ENCODE measurements at places on chromosomes 3 and 15. TPM values are rescaled to one million over a fixed set of nuclear protein-coding genes. Genes with fewer than 3 reads are reported as not detected.

Gene GPR62
- not detected for total RNA-seq

Gene SEMA5B
- not detected for total RNA-seq

Gene EMC7
- 58.6 TPM for total RNA-seq

Gene MRAS
- 59.3 TPM for total RNA-seq

Gene GHSR
- not detected for total RNA-seq

Gene SORD
- 34.2 TPM for total RNA-seq

Gene NR1I2
- not detected for total RNA-seq

Gene B3GALNT1
- total RNA-seq, result 8.2 TPM

Gene MLH1
- total RNA-seq, result 46.7 TPM

GRCh38 chr15:73927003-73927475 lies 777 bp downstream of the LOXL1 start:
- no peaks in the 10 kb centered on the region for H3K27me3 ChIP-seq
- DNase-seq, result no peak
- H3K27ac ChIP-seq, result peak overlapping the region; percentile 93
- H3K4me1 ChIP-seq, result peaks cover 62% of the 10 kb centered on the region
- peaks cover 4% of the 10 kb centered on the region for H3K36me3 ChIP-seq

GRCh38 chr3:15683253-15683652 lies 81.7 kb downstream of the BTD start:
- H3K4me1 ChIP-seq, result no peaks in the 10 kb centered on the region
- no peak overlapping the region for H3K27ac ChIP-seq
- no peaks in the 10 kb centered on the region for H3K27me3 ChIP-seq
- H3K36me3 ChIP-seq, result peaks cover 36% of the 10 kb centered on the region
- DNase-seq, result no peak

DNA sequence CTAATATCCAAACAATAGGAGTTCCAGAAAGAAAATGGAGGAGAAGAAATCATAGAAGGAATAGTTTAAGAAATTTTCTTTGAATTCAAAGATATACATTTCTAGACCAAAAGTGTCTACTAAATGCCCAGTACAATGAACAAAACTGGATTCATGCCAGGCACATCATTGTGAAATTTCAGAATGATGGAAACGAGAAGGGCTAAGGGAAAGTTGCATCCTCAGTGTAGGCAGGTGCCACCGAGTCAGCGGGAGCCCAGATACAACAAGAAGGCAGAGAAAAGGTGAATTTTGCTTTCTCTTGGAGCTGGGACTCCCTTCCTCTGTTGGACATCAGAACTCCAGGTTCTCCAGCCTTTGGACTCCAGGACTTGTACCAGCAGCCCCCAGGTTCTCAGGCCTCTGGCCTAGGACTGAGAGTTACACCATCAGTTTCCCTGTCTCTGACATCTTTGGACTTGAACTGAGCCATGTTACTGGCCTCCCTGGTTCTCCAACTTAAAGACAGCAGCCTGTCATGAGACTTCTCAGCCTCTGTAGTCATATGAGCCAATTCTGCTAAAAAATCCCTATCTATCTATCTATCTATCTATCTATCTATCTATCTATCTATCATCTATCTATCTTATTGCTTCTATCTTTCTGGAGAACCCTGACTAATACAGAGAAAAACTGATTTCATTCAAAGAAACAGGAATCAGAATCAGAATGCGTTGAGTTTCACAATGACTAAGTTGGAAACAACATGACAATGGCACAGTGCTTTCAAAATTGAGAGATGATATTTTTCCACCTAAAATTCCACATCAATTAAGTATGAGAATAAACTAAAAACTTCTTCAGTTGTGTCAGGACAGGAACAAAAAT lies 207.7 kb downstream of the FAM43A start:
- H3K27ac ChIP-seq, result no peak overlapping the region
- H3K4me3 ChIP-seq, result no peak overlapping the region
- no peak for DNase-seq
- H3K4me1 ChIP-seq, result no peaks in the 10 kb centered on the region
- H3K36me3 ChIP-seq, result no peaks in the 10 kb centered on the region
- peaks cover 9% of the 10 kb centered on the region for H3K27me3 ChIP-seq

GRCh38 chr3:197782230-197782629 lies 8.8 kb upstream of the LRCH3 start:
- no peak for DNase-seq
- H3K27me3 ChIP-seq, result no peaks in the 10 kb centered on the region

DNA sequence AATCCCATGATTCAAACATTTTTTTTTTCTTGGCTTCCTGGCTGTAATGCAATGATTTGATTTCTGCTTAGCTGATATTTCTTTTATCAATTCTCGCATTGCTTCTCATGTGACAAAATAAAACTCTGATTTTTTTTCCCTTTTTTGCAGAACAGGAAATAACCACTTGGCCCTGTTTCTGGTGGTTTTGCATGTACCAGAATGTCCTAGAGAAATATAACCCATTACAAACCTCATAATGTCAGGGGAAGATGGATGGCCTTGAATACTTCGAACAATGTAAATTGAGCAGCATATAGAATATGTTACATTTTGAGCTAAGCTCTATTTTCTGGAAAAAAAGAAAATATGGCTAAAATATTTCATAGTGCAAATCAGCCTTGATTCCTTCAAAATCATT lies 275.6 kb downstream of the RAP2B start:
- H3K4me1 ChIP-seq, result no peaks in the 10 kb centered on the region
- H3K36me3 ChIP-seq, result no peaks in the 10 kb centered on the region
- no peak overlapping the region for H3K27ac ChIP-seq
- H3K4me3 ChIP-seq, result no peak overlapping the region

DNA sequence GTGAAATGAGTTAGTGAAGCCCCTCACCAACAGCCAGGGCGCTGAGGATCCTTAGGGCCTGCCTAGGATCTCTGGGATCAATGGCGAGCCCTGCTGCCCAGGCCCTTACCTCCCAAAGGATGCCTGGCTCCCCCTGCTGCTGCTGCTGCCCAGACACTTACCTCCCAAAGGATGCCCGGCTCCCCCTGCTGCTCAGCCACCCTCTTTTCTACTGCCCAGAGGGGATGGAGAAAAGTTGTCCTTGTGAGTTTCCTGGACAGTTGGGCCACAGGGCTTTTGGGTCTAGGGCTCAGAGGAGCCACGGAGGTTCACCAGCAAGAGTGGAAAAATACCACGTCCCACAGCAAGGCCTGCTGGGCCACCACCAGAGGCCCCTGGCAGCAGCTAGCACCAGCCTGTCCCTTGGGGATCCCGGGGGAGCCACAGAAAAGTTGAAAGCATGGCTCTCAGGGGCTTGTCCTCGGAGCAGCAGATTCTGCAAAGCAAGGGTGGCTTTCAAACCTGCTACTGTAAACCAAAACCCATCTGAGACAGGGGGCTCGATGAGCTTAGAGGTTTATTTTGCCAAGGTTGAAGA lies 59.4 kb downstream of the SLC6A6 start:
- H3K27ac ChIP-seq, result peak overlapping the region; percentile 21
- H3K4me3 ChIP-seq, result no peak overlapping the region
- H3K36me3 ChIP-seq, result peaks cover 46% of the 10 kb centered on the region
- H3K4me1 ChIP-seq, result peaks cover 11% of the 10 kb centered on the region

DNA sequence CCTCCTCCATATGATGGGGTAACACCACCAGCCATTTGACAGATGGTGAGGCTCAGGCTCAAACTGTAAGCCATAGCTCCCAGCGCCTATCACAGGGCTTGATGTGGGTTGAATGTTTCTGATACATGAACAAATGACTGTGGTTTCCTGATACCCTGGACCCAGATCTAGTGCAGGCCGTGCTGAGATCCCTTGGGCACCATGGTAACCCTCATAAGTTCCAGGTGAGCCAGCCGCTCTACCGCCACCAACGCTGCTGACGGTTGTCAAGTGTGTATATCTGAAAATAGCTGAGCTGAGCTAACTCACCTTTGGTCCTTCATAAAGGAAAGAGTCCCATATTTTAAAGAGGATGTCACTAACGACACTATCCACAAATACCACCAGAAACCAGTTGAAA lies 74.5 kb downstream of the TBC1D2B start:
- no peak overlapping the region for H3K4me3 ChIP-seq
- H3K27ac ChIP-seq, result no peak overlapping the region
- peaks cover 13% of the 10 kb centered on the region for H3K4me1 ChIP-seq
- peaks cover 65% of the 10 kb centered on the region for H3K36me3 ChIP-seq
- H3K27me3 ChIP-seq, result no peaks in the 10 kb centered on the region

- H3K4me1 ChIP-seq, result peaks cover 15% of the 10 kb centered on the region
- H3K36me3 ChIP-seq, result peaks cover 10% of the 10 kb centered on the region
- H3K4me3 ChIP-seq, result no peak overlapping the region
Observed at GRCh38 chr3:99704417-99704816, 66.0 kb downstream of the COL8A1 start.

DNA sequence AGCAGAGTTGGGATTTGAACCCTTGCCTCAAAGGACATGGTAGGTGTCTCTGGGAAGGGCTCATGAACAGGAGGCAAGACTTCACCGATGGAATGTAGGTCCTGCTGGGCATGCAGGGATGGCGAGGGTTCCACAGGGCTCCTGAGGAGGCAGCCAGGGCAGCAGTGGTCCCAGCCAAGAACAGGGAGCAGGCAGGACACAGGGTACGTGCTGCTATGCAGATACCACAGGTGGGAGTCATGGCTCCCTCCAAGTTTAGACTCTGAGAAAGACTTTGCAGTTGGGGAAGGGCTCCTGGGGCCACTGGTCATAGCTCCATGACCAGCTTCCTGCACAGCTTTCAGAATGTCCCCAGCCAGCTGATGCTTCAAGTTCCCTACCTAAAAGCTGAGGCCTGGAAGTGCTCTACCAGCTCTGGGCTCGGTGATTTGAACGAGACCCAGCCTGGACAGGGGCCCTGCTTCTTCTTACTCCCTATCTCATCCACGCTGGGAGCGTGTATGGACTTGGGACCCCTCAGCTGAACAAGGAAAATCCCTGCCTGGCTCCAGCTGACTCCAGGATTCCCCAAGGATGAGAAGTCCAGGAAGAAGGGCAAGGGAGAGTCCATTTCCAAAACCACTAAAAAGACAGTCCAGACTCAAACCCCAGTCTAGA lies 747 bp downstream of the MYL3 start:
- no peak overlapping the region for H3K4me3 ChIP-seq
- H3K36me3 ChIP-seq, result no peaks in the 10 kb centered on the region
- peaks cover 41% of the 10 kb centered on the region for H3K27me3 ChIP-seq
- no peak for DNase-seq
- no peaks in the 10 kb centered on the region for H3K4me1 ChIP-seq
- H3K27ac ChIP-seq, result no peak overlapping the region

DNA sequence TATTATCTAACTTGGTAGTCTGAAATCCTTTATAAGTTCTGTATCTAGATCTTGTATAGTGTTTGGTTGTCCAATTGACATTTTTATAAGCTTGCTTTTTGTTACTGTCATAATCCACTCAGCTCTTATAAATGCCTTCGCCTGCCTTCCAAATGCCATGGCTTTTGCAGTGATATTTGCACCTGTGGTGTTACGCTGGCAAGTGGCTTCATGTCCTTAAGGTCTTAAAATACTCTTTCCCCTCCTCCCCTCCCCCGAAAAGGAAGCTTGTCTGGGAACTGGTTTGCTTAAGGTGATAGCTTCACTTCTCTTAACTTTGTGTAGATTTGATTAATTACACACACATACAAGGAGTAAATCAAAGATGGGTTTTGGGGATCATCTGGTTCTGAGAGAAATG lies 62.0 kb downstream of the ABHD2 start:
- H3K27me3 ChIP-seq, result no peaks in the 10 kb centered on the region
- DNase-seq, result no peak
- peaks cover 10% of the 10 kb centered on the region for H3K36me3 ChIP-seq
- H3K27ac ChIP-seq, result no peak overlapping the region

DNA sequence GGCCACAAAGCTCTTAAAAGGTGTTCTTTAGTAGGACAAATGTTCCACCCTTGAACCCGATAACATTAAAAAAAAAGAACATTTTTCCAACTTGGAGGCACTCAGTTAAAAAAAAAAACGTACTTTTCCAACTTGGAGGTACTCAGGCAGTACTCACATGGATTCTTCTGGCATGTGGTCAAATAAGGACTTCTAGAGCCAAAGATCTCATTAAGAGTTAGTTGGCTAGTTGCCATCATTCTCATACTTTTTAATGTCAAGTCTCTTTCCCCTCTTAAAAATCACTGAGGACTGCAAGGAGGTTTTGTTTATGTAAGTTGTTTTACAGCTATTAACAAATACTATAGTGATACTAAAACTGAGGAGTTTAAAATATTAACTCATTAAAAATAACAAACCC lies 101.0 kb downstream of the CADPS start:
- no peaks in the 10 kb centered on the region for H3K4me1 ChIP-seq
- DNase-seq, result no peak
- no peak overlapping the region for H3K4me3 ChIP-seq
- H3K27me3 ChIP-seq, result no peaks in the 10 kb centered on the region
- no peak overlapping the region for H3K27ac ChIP-seq
- H3K36me3 ChIP-seq, result no peaks in the 10 kb centered on the region

GRCh38 chr15:50940506-50940905 lies 32.0 kb downstream of the AP4E1 start:
- peak; percentile 41 for DNase-seq
- no peaks in the 10 kb centered on the region for H3K27me3 ChIP-seq
- peaks cover 15% of the 10 kb centered on the region for H3K36me3 ChIP-seq
- H3K27ac ChIP-seq, result no peak overlapping the region
- H3K4me3 ChIP-seq, result no peak overlapping the region

Measured in IMR-90 (cell line).